ENCODE measurements at places on chromosomes 2 and 18.

DNA sequence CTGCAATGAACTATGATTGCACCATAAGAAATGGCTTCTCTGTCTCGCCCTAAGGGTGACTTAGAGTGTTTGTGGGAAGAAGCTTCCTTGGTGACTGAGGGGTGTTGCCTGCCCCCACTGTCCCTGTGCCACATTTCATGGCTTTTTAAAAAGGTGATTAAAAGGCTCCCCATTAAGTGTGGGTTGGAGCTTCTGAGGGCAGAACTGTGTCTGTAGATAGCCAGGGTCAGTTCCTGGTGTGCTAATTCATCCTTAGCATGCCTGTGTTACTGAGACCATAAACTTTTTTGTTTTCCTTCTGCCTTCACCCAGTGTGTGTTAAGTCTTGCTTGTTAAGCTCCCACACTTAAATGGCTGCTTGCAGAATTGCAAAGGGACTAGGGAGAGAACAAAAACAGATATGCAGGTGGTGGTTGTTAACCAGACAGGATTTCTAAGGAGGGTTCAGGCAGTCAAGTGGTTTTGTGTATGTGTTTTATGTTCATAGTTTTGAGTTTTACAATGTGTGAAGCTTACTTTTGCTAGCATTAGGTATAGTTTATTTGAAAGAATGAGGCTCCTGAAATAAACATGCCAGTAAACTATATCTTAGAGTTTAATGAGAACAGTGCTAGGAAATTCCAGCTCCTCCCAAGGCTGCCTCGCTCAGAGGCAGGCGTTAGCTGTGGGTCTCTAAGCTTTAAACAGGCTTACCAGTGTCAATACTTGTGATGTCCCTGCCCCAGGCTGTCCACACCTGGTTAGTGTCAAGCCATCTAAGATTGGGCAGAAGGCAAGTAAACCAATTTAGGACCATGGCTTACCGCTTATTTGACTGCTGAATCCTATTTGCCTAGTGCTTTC, 14.5 kb downstream of the CERS6 start:
- no peak for DNase-seq

- DNase-seq: no peak
Measured at GRCh38 chr18:11149441-11150270, at the start of gene PIEZO2. PIEZO2 (minus strand) TSS chr18:11149569; CDS start chr18:11148588, 981 bp downstream.

DNA sequence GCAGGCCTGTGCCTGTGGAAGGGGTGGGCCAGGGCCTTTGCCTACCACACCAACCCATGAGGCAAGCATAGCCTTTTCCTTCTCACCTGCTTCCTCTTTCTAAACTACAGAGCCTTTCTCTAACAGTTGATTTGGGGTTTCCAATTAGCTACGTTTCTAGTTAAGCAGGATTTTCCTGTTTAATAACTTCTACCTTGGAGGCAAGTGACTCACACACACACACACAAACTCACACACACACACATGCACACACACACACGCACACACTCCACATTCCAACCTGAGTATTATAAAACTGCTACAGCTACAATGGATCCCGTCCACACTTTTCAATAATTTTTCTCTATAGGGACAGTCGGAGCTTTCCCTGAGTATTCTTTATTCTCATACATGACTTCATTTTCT, 84.9 kb downstream of the SOX11 start:
- DNase-seq: no peak

DNA sequence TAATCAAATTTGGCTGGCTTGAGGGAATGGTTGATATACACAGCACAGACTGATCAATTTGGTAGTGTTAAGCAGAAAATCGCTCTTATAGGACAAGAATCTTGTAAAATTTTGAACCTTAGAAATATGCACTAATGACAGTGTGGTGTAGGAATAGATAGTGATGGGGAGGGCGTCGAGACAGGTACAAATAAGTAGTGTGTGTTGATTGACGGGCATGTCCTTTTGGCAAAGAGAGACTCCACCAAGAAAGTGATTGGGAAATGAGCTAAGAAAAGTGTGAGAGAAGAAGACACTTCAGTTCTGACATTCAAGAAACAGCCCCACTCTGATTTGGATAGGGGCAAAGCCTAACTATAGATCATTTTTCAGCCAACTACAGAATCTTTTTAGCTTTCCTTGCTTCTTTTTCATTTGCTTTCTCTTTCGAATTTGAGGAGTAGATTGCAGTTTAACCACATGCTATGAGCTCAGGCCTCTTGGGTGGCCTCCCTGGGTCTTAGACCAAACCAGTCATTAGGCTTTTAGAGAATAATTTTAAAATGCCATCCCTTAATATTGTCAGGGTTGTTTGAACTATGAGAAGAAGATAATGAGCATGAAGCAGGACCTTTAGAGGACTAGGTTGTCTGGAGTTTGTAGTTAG, 127.1 kb downstream of the CERS6 start:
- no peak for DNase-seq

- DNase-seq: no peak
Measured at GRCh38 chr18:47418746-47419145, 167.3 kb upstream of the SKOR2 start.

DNA sequence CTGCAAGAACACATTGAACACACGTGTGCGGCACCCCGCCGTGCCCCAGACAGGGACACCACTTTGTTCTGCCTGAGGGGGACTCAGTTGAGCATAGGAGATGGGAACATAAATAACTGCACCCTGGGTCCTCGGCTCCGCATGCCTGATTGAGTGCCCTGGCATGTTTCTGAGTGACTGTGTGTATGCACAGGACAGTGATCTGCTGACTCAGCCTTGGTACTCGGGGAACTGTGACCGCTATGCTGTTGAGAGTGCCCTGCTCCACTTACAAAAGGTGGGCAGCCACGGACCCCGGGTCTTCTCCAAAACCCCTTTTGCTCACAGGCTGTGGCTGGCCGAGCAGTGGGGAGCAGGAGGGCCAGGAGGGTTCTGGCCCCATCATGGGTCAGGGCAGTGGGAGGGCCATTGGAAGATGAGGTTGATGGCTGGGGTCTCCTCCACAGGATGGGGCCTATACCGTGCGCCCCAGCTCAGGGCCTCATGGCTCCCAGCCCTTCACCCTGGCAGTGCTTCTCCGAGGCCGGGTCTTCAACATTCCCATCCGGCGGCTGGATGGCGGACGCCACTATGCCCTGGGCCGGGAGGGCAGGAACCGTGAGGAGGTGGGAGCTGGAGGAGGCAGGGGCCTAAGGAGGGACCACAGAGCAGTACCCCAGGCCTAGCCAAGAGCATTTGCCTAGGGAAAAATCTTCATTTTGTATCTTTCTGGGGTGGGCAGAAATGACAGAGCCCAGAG, 16.9 kb downstream of the SH2D6 start:
- DNase-seq: no peak

DNA sequence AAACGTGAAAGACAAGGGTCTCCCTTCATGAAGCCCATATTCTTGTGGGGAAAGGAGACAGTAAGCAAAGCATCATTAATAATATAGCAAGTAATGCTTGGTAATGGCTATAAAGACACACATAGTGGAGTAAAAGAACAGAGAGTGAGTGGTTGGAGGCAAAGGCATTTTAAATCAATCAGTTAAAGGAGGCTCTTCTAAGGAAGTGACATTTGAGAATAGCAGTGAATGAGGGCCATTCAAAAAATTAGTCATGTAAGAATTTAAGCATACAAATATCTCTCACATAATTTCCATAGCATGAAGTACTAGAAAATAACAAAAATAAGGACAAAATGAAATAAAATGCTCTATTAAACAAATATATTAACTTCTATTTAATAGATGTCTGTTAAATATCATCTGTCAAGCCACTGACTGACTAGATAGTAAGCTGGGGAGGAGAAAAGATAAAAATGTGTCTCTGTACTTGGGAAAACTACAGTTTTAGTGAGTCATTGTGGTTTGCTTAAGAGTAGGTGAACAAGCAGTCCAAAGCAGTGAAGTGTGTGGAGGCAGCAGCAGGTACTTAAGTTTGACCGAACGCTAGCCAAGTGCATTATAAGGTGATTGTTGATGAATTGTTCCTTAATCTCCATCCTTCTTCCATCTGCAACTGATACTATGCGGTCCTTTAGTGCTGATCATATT, 160.1 kb downstream of the PARD3B start:
- no peak for DNase-seq

GRCh38 chr18:79476918-79477571, 81.3 kb downstream of the NFATC1 start:
- DNase-seq: no peak

DNA sequence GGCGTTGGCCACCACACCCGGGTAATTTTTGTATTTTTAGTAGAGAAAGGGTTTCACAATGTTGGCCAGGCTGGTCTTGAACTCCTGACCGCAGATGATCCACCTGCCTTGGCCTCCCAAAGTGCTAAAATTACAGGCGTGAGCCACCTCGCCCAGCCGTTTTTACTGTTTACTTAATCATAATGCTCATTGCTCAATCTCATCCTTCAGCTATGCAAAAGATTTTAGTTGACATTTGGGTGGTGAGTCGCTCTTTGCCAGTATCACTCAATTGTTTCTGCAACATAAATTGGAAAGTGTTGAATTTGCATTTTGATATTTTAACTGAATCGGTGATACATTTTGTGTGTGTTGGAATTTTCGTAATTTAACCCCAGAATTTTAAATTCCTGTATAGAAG, 7.8 kb upstream of the ZNF532 start:
- DNase-seq: no peak

Data from activated T-helper 1 cell treated with anti-CD3 and anti-CD28 coated beads, Interleukin-2, amount 50 U/mL, for 16 hours (primary cell).